ENCODE measurements at places on chromosomes 16 and 17.

DNA sequence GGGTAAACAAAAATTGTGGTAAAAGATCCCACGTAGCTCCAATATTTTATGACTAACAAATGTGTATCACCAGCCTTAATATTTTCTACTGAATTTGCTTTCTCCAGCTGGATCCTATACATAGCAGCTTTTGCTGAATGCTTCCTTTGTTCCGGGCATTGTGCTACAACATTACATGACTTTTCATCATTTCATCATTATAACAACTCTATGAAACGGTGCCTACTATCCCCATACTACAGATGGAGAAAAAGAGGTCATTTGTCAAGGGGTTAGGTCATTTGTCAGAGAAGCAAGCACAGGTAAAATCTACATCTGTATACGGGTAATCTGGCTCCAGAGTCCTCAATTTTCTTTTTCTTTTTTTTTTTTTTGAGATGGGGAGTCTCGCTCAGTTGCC lies 74.3 kb downstream of the KANSL1 start:
- DNase-seq = no peak

GRCh38 chr16:62869837-62870236 lies 833.6 kb upstream of the CDH8 start:
- no peak for DNase-seq

- no peak for DNase-seq
These were observed 25.1 kb downstream of the UNK start for GRCh38 chr17:75809631-75810111.

DNA sequence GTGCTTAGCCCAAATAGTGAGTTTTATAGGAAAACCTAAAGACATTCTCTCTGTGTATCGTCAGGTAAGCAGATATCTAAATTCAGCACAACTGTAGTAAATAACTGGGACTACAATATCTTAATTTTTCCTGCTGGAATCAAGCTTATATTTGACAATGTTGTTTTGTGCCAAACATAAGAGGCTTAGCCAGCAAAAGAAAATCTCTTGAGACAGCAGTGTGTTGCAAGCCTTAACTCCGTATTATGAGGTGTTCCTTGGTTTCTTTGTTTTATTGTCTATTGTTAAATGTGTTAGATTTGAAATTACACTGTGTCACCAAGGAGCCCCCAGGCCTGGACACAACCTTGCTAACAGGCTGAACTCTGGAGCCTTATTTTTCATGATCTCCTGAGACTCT lies 1570.6 kb upstream of the GOT2 start:
- DNase-seq = no peak

GRCh38 chr16:21336231-21336630 lies 58.1 kb upstream of the CRYM start:
- no peak for DNase-seq

DNA sequence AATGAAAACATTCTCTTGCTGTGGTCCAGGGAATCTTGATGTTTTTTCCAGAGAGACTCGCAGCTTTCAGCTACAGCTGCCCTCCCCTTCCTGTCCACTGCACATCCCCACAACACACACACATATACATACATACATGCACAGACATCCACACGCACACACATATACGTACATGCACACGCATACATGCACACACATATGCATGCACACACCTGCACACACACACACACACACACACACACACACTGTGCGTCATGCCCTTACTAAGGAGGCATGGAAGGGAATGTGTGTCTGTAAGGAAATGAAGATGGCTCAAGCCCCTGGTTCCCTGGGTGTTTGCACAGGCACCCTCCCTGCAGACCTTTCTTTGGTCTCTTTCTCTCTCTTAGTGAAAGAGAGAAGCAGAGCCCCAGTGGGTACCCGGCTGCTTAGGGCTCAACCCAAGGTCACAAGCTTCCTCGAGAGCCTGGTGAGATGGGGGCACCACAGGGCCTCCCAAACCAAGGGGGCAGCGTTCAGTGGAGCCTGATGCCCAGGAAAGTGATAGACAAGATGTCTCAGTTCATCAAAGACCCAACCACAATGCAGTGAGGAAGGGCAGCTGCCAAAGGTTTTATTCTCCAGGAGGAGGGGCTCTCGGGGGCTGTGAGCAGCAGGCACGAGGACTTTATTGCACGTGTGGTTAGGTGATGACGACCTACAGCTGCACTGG lies 33.3 kb downstream of the TNFRSF13B start:
- no peak for DNase-seq
